CD4-positive, alpha-beta T cell treated with Interleukin-10 for 1 hour (primary cell): ENCODE measurements at places on chromosomes 3 and 15.

DNA sequence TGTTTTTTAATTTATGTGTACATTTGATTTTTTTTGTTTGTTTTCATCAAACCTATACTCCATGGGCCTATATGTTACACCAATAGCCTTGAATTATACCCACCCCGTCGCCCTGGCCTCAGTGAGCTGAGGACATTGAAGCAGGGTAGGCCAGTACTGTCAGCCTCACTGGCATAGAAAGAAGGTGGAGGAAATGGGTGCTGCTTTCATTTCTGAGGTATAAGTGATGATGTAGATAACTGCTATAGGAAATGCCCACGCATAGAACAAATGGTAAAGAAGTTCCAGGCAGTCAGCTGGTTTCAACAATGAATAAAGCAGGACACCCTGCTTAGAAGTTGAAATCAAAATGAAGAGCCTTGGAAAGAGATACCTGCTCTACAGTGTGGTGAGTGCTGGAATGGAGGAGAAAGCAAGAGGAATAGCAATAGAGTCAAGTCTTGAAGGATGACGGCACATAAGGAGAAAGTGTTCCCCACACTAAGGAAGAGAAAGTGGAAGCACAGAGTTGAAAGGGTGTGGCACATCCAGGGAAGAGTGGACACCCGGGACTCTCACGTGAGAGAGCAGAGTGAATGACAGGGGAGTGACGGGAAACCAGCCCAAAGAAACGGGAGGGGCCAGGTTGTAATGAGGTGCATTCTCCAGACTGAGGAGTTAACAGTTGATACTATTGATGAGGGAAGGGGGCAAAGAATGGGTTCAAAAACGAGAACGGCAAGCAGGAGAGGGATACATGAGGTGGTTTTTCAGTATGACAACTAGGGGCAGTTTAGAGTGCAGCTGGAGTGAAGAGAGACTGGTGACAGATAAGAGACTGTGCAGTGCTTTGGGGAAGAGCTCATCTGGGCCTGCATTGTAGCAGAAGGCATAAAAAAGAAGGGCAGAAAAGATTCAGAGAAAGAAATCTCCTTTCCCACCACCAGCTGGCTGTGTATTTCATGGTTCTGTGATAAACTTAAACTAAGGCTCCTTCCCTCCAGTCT is 70.5 kb downstream of the KLHL25 start:
- DNase-seq: peak; percentile 66

DNA sequence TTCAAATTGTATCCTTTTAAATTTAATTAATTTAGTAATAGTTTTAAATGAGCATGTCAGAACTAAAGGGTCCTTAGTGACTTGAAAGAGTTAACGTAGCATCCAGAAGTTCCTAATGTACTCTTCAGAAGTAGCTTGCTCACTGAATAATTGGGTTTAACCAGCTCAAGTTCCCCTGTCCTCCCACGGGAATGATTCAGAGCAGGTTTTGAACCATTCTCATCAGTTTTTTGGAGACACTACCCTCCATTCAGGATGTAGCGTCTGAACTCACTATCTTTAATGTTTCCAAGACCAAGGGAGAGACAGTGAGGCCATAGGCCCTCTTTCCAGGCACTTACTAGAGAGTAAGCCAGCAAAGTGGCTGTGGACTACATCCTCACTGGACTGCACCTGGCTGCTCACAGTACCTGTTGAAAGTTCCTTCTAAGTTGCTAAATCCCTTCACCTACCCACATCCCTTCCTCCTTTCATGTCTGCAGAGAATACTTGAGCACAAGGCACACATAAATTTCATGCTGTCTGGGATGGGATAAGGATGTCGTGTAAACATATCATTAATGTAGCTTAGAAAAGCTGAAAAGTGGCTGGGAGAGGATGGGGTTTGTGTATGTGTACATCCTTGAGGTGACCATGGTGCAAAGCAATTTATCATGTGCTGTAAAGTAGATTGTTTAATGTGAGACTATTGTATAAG is 146.3 kb downstream of the PLCL2 start:
- no peak for DNase-seq

DNA sequence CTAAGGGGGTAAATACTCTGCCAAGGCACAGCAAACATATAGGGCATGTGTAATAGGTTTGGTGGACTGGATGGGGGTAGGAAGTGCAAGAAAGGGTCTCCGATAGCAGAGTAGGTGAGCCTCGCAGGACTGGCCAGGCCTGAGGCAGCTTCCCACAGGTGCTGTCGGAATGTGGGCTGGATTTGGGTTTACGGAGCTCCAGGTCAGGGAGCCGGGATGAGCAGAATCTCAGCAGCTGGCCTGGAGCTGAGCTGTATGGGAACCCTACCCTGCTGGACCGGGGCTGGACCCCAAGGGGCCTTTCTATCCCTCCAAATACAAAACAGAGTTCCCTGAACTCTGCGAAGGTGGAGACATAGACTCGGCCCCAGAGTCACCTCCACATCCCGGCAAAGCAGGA is 15.0 kb downstream of the KLF15 start:
- DNase-seq: no peak

GRCh38 chr3:67048067-67048714 is 50.1 kb downstream of the KBTBD8 start:
- no peak for DNase-seq

DNA sequence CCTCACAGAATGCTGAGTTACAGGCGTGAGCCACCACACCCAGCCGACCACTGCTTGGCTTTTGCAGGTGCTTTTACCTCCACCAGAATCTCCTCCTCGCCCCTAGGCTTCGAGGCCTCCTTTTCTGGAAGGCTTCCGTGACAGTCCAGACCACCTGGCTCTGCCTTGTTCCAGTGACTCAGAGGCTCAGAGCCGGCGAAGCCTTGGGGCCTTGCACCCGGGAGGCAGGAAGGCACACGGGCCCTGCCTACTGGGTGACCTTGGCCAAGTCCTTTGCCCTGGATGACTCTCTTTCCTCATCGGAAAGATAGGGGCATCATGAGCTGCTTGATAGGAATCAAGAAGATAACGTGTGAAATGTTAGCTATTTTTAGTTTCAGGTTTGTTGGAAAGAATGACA is 31.3 kb upstream of the FURIN start:
- DNase-seq: no peak

GRCh38 chr3:126267169-126267975 is 87.0 kb upstream of the ALDH1L1 start:
- DNase-seq: no peak

DNA sequence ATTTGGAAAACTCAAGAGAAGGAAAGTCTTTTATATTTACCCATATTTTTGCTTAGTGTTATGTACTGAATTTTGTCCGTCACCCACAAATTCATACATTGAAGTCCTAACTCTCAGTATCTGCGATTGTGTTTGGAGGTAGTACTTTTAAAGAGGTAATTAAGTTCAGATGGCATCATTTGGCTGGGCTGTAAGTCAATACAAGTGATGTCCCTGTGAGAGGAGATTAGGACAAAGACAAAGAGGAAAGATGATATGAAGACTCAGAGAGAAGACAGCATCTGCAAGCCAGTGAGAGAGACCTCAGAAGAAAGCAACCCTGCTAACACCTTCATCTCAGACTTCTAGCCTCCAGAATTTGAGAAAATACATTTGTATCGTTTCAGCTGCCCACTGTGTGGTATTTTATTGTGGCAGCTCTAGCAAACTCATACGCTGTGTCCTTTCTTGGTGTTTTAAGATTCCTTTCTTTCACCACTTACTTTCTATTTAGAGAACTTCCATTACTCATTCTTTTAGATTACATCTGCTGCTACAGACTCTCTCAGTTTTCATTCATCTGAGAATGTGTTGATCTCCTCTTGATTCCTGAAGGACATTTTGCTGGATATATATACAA is 17.0 kb downstream of the LRCH3 start:
- DNase-seq: no peak

DNA sequence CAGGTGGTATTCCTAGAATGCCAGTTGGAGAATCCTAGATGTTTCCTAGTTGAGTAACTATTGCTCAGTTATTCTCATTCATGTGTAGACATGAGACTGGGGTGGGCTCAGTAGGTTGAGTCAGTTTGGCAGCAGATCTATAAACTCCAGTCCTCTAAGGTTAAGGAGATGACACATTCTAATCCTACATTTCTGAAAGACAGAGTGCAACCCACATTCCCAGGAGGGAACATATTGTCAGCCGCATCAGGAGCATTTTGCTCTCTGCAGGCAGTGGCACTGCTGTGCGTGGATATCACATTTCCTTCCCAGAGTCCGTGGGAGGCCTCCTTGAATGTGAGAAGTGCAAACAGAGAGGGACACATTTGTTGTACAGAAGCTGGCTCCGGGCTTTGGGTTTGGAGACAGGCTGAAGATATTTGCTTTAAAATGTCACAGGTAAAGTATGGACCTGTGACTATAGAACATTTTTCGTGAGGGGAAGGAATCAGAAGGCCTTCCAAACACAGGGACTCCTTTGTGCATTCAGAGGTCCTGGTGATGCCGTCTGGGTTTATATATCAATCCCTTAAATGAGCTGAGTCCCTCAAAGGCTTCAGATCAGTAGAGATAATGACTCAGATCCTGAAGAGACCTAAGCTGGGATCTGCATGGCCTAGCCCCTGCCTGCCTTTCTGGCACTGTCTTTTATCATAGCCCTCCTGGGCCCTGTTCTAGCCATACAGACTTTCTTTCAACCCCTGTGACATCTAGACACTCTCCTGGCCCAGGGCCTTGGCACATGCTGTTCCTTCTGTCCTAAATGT is 156.5 kb downstream of the CADPS start:
- DNase-seq: no peak

DNA sequence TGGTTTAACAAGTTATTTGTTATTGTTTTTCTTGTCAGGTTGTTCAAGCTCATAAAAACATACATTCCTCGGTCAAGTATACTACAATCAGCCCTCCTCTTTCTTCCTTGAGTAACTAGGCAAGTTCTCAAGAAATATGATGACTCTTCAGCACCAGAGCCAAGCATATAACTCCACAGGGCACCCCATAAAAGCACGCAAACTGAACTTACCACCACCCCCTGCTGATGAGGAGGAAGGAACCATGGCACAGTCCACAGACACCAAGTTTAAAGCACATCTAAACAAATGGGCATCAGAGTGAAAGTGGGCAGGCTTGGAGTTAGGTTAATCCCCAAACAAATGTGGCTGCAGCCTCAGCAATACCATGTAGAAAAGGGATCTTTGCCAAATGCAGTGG is 5.3 kb downstream of the IP6K2 start:
- no peak for DNase-seq
